ENCODE measurements at places on chromosomes 6 and 20.

DNA sequence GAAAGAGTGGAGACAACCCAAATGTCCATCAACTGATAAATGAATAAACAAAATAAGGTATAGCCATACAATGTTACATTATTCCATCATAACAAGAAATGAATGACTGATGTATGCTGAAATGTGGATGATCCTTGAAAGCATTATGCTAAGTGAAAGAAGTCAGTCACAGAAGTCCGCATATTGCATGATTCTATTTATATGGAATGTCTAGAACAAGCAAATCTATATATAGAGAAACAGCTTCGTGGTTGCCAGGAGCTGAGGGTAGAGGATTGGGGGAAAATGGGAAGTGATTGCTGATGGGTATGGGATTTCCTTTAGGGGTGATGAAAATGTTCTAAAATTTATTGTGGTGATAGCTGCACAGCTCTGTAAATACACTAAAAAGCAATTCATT lies 196.8 kb downstream of the ATXN1 start:
- no peak for DNase-seq

DNA sequence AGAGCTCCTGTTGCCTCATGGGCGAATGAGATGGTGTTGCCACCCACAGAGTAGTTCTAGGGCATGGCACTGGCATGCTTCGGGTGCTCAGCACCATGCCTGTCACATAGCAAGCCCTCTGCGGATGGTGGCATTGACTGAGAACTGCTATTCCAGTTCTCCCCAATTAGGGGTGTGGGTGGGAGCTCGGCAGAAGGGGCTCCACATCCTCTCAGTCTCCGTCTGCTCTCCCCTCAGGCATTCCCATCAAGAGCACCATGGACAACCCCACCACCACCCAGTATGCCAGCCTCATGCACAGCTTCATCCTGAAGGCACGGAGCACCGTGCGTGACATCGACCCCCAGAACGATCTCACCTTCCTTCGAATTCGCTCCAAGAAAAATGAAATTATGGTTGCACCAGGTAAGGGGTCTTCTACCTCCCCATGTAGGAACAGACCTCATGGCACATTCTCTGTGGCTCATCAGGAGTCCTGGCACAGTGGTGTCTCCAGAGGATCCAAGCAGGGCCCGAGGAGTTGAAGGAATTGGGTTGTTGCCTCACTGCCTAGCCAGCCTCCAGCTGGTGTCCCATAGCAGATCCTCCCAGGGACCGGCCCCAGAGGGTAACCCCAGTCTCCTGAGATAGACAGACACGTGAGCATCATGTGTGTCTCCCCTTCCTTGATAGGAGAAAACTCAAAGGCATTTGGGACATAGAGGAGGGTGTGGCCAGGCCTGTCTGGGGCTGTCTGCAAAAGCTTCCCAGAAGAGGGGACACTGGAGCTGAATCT lies 18.4 kb downstream of the DYNLRB1 start:
- DNase-seq, result no peak

DNA sequence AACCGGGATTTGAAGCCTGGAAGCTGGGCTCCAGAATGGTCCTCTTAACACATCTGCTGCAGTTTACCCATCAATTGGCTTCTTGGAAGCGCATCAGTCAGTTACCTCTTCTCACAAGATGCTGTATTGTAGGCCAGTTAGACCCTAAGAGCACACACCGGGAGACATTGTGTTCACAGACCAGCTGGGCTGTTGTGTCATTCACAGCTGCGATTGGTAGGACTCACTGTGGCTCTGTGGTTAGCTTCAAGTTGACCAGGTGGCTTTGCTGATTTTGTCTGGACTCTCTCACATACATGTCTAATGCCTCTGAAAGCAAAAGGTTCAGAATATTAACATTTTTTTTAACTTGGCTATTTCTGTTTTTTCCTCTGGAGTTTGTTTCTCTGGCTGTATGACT lies 64.8 kb downstream of the SNX9 start:
- DNase-seq, result no peak

DNA sequence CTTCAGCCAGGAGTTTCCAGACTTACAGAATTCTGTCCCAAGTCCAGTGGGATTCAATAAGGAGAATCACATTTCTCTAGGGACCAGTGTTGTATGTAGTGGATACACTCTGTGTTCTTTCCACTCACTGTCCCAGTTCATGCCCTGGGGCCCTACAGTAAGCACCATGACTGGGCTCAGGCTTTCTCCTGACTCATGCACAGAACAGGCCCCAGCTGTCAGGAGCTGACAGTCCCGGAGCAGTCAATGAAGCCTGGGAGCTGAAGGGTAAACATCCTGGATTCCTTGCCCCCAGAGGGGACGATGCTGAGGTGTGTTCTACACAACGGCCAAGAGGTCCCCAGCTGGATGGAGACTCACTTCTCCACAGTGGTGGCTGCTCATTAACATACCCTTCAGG lies 40.2 kb upstream of the LRFN2 start:
- DNase-seq, result no peak

- DNase-seq, result no peak
Observed at GRCh38 chr6:103405321-103405720, 1454.4 kb downstream of the HACE1 start.

DNA sequence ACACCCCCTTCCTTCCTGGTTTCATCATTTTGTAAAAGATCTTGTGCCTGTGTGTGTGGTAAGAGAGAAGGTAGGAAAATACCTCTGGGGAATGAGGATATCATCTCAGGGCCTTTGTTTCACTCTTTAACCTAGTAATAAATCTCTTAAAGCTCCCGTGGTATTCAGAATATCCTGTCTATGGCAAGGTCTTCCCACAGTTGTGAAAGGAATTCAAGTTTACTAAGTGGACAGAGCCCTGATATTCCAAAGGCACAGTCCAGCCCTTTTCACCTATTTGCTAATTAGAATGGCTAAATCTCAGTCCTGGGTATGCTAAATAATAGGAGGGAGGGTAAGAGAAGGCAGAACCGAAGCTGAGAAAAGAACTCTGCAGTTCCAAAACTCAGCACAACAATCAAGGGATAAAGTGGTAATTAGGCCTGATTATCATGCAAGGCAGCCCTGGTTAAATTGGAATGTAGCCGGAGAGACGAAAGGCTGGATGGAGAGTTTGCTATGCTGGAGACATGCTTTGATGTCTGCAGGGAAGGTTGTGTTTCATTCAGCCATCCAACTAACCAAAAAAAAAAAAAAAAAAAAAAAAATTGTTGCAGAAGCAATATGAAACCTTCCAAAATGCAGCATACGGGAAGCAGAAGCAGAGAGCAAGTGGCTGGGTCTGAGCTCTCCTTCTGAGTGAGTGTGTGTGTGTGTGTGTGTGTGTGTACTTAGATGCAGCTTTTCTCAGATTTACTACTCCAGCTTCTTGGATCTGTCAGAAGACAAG lies 28.5 kb upstream of the PIM1 start:
- DNase-seq, result no peak
